ENCODE measurements at places on chromosomes 7 and 10. TPM values are rescaled to one million over a fixed set of nuclear protein-coding genes. Genes with fewer than 3 reads are reported as not detected.

LAMB1 gene
- 104 TPM for total RNA-seq

EGR2 gene
- total RNA-seq, result 45.6 TPM

PPP1R17 gene
- total RNA-seq, result not detected

GPR26 gene
- total RNA-seq, result not detected

LBX1 gene
- total RNA-seq, result not detected

UCN3 gene
- total RNA-seq, result 0.53 TPM

FGL2 gene
- 33.0 TPM for total RNA-seq

DNA sequence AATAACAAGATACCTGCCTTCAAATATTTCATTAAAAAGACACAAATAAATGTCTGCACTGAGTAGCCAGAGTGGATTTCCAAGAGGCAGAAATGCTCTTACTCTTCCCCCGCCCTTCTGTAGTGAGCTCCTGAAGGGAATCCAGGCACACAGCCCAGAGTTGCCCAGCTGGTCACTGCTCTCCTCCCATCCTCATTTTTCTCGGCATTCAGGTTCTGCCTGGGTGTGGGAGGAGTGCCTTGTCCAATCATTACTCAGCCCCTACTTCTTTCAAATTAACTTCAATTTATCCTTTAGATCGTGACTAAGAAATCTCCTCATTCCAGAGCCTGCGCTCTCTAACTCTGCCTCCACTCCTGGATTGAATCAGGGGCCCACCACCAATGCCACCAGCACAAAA is 12.2 kb downstream of the CCDC6 start:
- peak; percentile 75 for DNase-seq

GRCh38 chr7:149097088-149097487 is 6.6 kb upstream of the ZNF786 start:
- H3K4me1 ChIP-seq, result peaks cover 1% of the 10 kb centered on the region
- no peak overlapping the region for H3K27ac ChIP-seq
- H3K27me3 ChIP-seq, result no peaks in the 10 kb centered on the region

DNA sequence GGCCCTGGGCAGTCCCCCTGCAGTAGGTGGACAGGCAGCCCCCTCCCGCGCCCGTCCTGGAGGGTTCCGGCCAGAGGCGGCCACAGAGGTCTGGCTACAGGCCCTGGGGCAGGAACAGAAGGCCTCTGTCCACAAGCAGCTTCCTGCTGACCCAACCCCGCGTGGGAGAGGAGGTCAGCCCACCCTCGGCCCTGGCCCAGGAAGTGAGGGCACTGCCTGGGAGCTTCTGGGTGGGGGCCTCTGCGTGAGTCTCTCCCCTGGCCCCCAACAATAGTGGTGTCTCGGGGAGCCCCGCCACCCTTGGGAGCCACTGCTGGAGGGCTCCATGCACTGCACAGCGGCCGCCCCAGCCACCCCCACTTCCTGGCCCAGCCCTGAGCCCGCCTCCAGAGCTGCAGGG is 4.7 kb downstream of the MICALL2 start:
- peaks cover 3% of the 10 kb centered on the region for H3K36me3 ChIP-seq
- H3K27me3 ChIP-seq, result no peaks in the 10 kb centered on the region
- peaks cover 60% of the 10 kb centered on the region for H3K4me1 ChIP-seq
- peak overlapping the region; percentile 48 for H3K4me3 ChIP-seq
- no peak for DNase-seq

DNA sequence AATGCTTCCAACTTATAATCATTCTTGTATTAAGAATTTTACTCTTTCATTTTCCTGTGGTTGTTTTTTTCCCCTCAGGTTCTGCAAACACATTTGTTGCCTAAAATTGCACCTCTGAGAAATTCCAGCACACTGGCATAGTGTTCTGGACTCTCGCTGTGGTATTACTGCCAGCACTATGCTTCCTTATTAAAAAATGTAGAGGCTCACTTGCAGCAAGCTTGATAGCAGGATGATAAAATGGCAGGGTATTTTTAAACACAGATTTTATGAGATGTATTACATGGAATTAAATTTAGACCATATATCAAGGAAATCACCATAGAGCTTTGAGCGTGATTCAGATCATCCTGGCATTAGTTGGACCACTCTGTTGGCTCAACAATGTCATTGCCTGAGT is 416.7 kb upstream of the AKR1E2 start:
- H3K27ac ChIP-seq, result no peak overlapping the region

GRCh38 chr7:171912-172515 is 20.4 kb upstream of the FAM20C start:
- peaks cover 6% of the 10 kb centered on the region for H3K27me3 ChIP-seq
- H3K4me1 ChIP-seq, result no peaks in the 10 kb centered on the region
- no peak overlapping the region for H3K4me3 ChIP-seq
- H3K27ac ChIP-seq, result no peak overlapping the region
- DNase-seq, result peak; percentile 27

GRCh38 chr10:3805201-3805790 is 20.3 kb upstream of the KLF6 start:
- no peaks in the 10 kb centered on the region for H3K36me3 ChIP-seq
- DNase-seq, result no peak
- no peak overlapping the region for H3K4me3 ChIP-seq
- H3K27ac ChIP-seq, result peak overlapping the region; percentile 89
- no peaks in the 10 kb centered on the region for H3K27me3 ChIP-seq
- peaks cover 68% of the 10 kb centered on the region for H3K4me1 ChIP-seq

DNA sequence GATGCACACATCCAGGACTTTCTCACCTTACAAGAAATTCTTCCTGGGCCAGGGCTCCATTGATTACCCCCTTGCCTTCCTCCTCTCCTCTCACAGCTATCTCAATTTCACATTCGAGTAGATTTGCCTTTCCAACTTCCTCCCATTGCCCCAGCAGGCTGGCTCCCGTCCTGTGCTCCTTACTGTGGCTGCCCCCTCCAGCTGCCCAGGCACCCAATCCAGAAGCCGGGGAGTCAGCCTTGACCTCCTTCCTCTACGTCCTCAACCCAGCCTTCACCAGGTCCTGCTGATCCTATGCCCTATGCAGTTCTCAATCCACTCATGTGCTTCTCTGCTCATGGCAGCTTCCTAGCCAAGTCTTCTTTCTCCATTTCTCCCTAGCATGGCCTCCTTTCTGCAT is 85.7 kb upstream of the GPR26 start:
- H3K4me1 ChIP-seq, result peaks cover 4% of the 10 kb centered on the region
- no peaks in the 10 kb centered on the region for H3K36me3 ChIP-seq
- H3K27me3 ChIP-seq, result peaks cover 49% of the 10 kb centered on the region
- no peak for DNase-seq

Data from lower lobe of right lung (tissue), 2 donors.